ENCODE measurements at places on chromosomes 12 and 14.

DNA sequence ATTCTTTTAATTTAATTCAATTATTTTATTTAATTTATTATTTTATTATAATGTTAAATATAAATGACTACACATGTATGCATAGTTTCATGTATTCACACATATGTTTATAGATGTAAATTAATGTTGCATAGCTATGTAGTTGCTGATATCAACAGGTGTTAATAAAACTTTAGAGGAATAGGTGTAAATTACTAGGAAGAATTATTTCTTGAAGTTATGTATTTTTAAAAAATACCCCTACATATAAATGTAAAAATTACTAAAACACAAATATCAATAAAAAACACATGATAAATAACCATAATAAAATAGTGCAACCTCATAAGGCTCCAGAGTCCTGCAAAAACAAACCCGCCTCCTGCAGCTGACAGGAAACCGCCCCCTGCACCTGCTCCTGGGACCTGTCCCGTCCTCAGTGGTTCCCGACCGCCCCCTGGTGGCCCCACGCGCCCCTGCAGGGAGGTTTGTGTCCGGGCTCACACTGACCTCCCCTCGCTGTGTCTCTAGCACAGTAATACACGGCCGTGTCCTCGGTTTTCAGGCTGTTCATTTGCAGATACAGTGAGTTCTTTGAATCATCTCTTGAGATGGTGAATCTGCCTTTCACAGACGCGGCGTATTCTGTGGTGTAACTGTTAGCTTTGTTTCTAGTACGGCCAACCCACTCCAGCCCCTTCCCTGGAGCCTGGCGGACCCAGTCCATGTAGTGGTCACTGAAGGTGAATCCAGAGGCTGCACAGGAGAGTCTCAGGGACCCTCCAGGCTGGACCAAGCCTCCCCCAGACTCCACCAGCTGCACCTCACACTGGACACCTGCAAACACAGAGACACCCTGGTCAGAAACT is 1264.0 kb downstream of the TMEM121 start:
- H3K27ac ChIP-seq, result no peak overlapping the region
- no peaks in the 10 kb centered on the region for H3K36me3 ChIP-seq
- DNase-seq, result no peak
- H3K4me1 ChIP-seq, result no peaks in the 10 kb centered on the region
- no peaks in the 10 kb centered on the region for H3K27me3 ChIP-seq
- H3K4me3 ChIP-seq, result no peak overlapping the region

DNA sequence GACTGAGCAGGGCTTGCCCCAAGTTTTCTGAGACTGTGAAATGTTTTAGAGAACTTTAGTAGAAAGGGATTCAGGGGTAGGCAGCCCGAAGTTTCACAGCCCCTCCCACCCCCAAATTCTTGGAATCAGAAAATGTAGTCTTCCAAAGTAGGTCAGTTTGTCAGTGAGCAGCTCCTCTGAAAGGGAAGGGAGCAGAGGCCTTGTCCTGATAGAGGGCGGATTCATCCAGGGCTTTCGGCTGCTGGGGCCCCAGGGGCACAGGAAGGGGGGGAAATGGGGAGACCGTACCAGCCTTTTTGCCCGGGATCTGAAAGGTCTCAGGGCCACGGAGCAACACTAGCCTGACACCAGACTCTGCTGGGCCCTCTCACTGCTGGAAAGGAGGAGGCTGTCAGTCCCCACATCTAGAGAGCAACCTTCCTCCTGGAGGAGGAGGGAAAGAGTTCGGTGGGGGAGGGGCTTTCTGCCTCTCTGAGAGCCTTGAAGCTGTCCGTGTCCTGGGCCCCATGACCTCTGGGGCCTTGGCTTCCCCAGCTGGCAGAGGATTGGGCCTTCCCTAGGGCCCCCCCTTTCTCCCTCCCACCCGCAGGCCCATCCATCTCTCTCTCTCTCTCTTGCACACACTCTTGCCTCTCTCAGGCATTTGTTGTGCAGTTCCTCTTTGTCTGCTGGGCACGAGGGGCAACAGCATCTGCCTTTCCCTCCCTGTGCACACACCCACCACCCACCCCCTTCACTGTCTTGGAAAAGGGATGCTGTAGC is at the start of gene IKZF4:
IKZF4 (plus strand) TSS at position 621 of the 762 bp plus-strand sequence. CDS start 451 bp downstream, outside the sequence.
- no peak for DNase-seq
- H3K27me3 ChIP-seq, result no peaks in the 10 kb centered on the region
- peaks cover 39% of the 10 kb centered on the region for H3K4me1 ChIP-seq
- H3K27ac ChIP-seq, result peak within 1 kb of the TSS; percentile 94
- H3K4me3 ChIP-seq, result peak within 1 kb of the TSS; percentile 40
- H3K36me3 ChIP-seq, result peaks cover 16% of the 10 kb centered on the region

GRCh38 chr12:5012337-5012736 is 31.3 kb upstream of the KCNA5 start:
- no peaks in the 10 kb centered on the region for H3K27me3 ChIP-seq
- no peaks in the 10 kb centered on the region for H3K36me3 ChIP-seq
- no peak overlapping the region for H3K4me3 ChIP-seq

GRCh38 chr14:90062127-90062794 is 467 bp downstream of the KCNK13 start:
- H3K27me3 ChIP-seq, result peaks cover 61% of the 10 kb centered on the region
- no peak overlapping the region for H3K27ac ChIP-seq
- H3K36me3 ChIP-seq, result no peaks in the 10 kb centered on the region
- peaks cover 23% of the 10 kb centered on the region for H3K4me1 ChIP-seq
